ENCODE measurements at places on chromosomes 11 and 22. TPM values are rescaled to one million over a fixed set of nuclear protein-coding genes. Genes with fewer than 3 reads are reported as not detected.

GRCh38 chr22:32957200-32957803, 100.9 kb downstream of the SYN3 start:
- no peak overlapping the region for H3K4me3 ChIP-seq
- no peak for DNase-seq
- no peaks in the 10 kb centered on the region for H3K36me3 ChIP-seq
- peaks cover 21% of the 10 kb centered on the region for H3K4me1 ChIP-seq
- no peaks in the 10 kb centered on the region for H3K27me3 ChIP-seq

DNA sequence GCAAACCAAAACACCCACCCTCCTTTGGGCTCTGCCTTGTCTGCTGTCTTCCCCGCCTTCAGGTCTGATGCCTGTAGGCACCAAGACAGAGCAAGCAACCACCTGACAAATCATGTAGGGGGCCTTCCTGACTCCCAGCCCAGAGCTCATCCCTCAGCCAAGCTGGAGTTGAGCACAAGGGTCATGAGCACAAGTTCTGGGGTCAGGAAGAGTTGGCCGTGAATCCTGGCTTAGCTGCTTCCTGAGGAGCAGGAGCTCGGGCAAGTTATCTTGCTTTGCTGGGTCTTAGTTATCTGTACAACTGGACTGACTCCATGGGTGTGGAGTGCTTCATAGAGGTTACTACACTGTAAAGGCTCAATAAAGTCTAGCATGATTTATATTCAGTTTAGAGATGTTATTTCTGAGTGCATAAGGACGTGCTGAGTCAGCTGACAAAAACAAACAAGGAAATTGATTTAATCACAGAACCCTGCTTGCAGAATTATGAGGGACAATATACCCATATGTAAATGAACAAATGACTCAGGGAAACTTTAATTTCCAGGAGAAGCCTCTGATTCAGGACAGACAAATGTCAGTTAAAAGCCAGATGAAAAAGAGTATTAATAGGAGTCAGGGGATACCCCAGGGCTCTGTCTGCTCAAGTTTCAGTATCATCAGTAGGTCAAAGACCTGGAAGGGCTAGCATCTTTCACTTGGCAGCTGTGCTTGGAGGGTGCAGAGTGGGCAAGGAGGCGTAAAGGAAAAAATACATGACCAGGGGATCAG, 15.0 kb upstream of the APOA1 start:
- no peak for DNase-seq
- H3K4me3 ChIP-seq, result no peak overlapping the region
- H3K27ac ChIP-seq, result peak overlapping the region; percentile 74
- peaks cover 40% of the 10 kb centered on the region for H3K4me1 ChIP-seq

- no peaks in the 10 kb centered on the region for H3K27me3 ChIP-seq
- DNase-seq, result no peak
- H3K4me1 ChIP-seq, result no peaks in the 10 kb centered on the region
- no peaks in the 10 kb centered on the region for H3K36me3 ChIP-seq
- no peak overlapping the region for H3K4me3 ChIP-seq
Observed at GRCh38 chr22:43745411-43745770, 66.7 kb downstream of the EFCAB6 start.

- no peaks in the 10 kb centered on the region for H3K27me3 ChIP-seq
- H3K36me3 ChIP-seq, result no peaks in the 10 kb centered on the region
- H3K27ac ChIP-seq, result no peak overlapping the region
- peaks cover 5% of the 10 kb centered on the region for H3K4me1 ChIP-seq
- no peak for DNase-seq
Observed at GRCh38 chr11:17774232-17775034, 39.9 kb downstream of the KCNC1 start.

- no peaks in the 10 kb centered on the region for H3K36me3 ChIP-seq
- no peaks in the 10 kb centered on the region for H3K4me1 ChIP-seq
- DNase-seq, result no peak
- no peak overlapping the region for H3K4me3 ChIP-seq
- H3K27me3 ChIP-seq, result no peaks in the 10 kb centered on the region
- no peak overlapping the region for H3K27ac ChIP-seq
Observed at GRCh38 chr22:47547239-47547661, 784.8 kb downstream of the TBC1D22A start.

DNA sequence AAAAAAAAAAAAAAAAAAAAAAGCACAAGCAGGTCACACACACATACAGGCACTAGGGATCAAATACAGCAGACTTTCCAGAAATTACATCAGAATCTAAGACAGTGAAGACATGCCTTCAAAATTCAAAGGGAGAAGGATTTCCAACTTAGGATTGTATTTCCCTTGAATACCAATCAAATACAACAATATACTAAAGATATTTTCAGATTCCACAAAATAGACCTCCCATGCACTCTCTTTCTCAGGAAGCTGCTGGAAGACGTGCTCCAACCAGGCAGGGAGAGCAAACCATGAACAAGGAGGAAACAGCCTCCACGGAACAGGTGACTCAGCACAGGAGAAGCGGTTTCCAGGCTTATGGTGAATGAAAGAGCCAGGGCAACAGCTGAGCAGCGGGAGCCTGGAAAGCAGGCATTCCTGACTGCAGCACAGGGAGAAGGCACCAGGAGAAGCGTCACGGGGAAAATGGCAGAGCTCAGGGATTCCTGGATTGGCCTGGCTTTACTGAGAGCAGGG, 32.0 kb downstream of the TMEM184B start:
- H3K27me3 ChIP-seq, result no peaks in the 10 kb centered on the region
- DNase-seq, result no peak
- no peak overlapping the region for H3K4me3 ChIP-seq
- H3K27ac ChIP-seq, result peak overlapping the region; percentile 53
- H3K4me1 ChIP-seq, result peaks cover 35% of the 10 kb centered on the region

- peaks cover 23% of the 10 kb centered on the region for H3K27me3 ChIP-seq
- no peaks in the 10 kb centered on the region for H3K4me1 ChIP-seq
- H3K36me3 ChIP-seq, result no peaks in the 10 kb centered on the region
- H3K27ac ChIP-seq, result no peak overlapping the region
- DNase-seq, result no peak
Observed at GRCh38 chr11:1419811-1420210, 30.1 kb downstream of the BRSK2 start.

DNA sequence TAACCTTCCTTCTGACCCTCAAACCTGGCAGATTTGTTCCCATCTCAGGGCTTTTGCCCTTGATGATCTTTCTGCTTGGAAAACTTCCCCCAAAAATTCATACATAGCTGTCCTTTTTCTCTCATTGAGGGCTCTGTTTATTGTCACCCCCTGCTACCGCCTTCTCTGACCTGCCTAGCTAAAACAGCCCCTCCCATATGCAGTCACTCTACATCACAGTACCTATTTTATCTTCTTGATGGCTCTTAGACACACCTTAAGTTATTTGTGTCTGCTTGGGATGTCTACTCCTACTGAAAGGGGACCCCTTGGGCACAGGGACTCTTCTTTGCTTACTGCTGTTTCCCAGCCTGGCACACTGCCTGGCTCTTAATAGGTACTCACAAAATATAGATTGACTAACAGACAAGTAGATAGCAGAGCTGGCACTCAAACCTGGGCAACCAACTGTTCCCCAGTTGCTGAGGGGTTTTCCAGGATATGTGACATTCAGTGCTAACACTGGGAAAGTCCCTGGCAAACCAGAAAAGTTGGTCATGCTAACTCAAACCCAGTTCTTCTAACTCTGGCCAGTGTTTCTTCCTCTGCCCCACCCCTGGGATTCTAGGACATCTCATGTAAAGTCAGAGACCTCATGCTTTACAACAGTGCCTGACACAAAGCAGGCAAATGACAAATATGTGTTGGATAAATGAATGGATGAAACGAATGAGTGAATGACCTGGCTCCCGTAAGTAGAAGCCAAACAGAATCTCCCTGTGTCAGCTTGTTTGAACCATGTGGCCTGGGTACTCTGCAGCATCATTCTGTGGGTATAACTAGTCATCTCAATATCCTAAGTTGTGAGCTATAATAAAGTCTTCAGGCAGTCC, 19.8 kb upstream of the FJX1 start:
- DNase-seq, result no peak
- no peaks in the 10 kb centered on the region for H3K4me1 ChIP-seq

- no peak overlapping the region for H3K27ac ChIP-seq
- peaks cover 4% of the 10 kb centered on the region for H3K4me1 ChIP-seq
- no peak for DNase-seq
- no peaks in the 10 kb centered on the region for H3K27me3 ChIP-seq
- H3K4me3 ChIP-seq, result no peak overlapping the region
Observed at GRCh38 chr11:95716266-95716665, 73.3 kb downstream of the FAM76B start.

DNA sequence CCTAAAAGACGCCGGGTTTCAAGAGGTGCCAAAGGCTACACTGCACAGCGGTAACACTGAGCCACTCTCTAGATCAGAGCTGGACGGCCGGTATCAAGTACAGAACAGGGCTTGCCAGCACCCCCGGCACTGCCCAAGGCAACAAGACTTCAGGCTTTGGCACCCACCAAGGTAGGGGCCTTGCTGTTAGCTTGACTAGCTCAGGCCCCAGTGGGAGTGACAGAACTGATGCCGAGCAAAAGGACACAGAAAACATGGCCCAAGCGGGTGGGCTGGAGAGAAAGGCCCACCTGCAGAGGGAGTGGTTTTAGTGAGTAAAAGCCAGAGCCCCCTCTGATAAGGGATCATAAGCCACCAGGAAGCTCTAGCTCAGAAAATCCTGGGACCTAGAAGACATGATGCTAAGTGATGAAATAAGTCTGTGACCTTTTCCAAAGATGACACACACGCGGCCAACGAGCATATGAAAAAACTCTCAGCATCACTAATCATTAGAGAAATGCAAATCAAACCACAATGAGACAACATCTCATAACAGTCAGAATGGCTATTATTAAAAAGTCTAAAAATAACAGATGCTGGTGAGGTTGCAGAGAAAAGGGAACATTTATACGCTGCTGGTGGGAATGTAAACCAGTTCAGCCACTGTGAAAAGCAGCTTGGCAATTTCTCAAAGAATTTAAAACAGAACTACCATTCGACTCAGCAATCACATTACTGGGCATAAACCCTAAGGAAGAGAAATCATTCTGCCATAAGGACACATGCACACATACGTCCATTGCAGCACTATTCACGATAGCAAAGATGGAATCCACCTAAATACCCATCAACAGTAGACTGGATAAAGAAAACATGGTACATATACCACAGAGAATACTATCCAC, 12.9 kb downstream of the EHD1 start:
- no peaks in the 10 kb centered on the region for H3K36me3 ChIP-seq
- DNase-seq, result no peak
- peak overlapping the region; percentile 78 for H3K27ac ChIP-seq
- no peaks in the 10 kb centered on the region for H3K27me3 ChIP-seq
- peak overlapping the region; percentile 3 for H3K4me3 ChIP-seq

GRCh38 chr22:36053242-36054147, 24.9 kb upstream of the RBFOX2 start:
- H3K4me3 ChIP-seq, result no peak overlapping the region
- no peak for DNase-seq
- no peak overlapping the region for H3K27ac ChIP-seq
- H3K4me1 ChIP-seq, result peaks cover 20% of the 10 kb centered on the region
- H3K36me3 ChIP-seq, result no peaks in the 10 kb centered on the region

DNA sequence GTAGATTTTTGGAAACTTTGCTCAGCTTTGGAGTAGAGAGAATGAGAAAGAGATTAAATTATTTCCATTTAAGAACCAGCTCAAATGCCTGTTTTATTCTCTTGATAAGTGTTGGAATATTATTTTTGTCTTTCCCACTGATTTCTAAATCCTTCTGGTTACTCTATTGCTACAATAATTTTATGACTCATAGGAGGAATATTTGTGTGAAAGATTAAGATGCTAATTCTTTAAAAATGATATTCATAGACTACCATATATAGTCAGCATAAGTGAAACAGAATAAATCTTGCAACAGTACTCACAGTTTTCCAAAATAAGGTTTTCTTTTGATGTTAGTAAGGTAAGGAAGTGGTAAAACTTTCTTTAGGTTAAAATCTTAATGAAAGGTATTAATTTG, 60.9 kb downstream of the YAP1 start:
- H3K27me3 ChIP-seq, result no peaks in the 10 kb centered on the region
- peak overlapping the region; percentile 85 for H3K27ac ChIP-seq
- no peak for DNase-seq

GRCh38 chr11:93563857-93564256, 20.7 kb upstream of the SMCO4 start:
- H3K27ac ChIP-seq, result no peak overlapping the region
- no peak overlapping the region for H3K4me3 ChIP-seq
- H3K27me3 ChIP-seq, result no peaks in the 10 kb centered on the region
- DNase-seq, result no peak
- H3K36me3 ChIP-seq, result no peaks in the 10 kb centered on the region

DNA sequence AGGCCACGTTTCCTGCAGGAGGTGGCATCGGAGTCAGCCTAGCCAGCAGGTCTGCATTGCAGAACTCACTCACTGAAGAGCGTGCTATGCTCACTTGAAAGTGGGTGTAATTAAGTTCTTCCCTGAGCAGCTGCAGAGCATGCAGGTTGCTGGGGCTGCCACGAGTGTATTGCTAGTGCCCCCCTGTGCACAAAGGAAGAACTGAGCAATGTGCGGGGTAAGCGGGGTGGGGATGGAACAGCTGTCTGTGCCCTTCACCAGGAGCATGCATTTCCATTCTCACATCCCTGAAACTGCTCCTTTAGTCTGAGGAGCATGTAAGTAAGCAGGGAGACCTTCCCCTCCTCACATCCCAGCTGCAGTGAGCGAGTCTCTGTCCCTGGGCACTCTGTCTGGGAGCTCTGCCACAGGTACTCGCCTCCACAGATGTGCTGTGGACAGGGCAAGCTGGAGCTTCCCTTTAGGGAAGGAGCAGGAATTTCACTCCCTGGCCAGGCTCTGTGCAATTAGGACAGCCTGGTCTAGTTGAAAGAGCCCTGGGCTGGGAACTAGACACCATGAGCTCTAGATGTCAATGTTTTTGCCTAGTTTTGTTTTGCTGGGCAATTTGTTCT, 1031.8 kb downstream of the NTM start:
- no peak for DNase-seq
- no peaks in the 10 kb centered on the region for H3K27me3 ChIP-seq
- no peak overlapping the region for H3K27ac ChIP-seq
- H3K36me3 ChIP-seq, result no peaks in the 10 kb centered on the region
- no peak overlapping the region for H3K4me3 ChIP-seq
- H3K4me1 ChIP-seq, result no peaks in the 10 kb centered on the region

GRCh38 chr11:73625696-73626318, 20.6 kb upstream of the PLEKHB1 start:
- H3K36me3 ChIP-seq, result no peaks in the 10 kb centered on the region
- H3K4me1 ChIP-seq, result no peaks in the 10 kb centered on the region
- no peak overlapping the region for H3K4me3 ChIP-seq
- DNase-seq, result no peak
- no peak overlapping the region for H3K27ac ChIP-seq

- H3K4me3 ChIP-seq, result no peak overlapping the region
- DNase-seq, result no peak
- no peaks in the 10 kb centered on the region for H3K36me3 ChIP-seq
- no peak overlapping the region for H3K27ac ChIP-seq
- H3K4me1 ChIP-seq, result peaks cover 8% of the 10 kb centered on the region
Observed at GRCh38 chr11:104912102-104912501, 13.8 kb upstream of the CASP12 start.

Gene RBMXL2
- not detected for total RNA-seq

Gene HTR3B
- not detected for total RNA-seq

Gene KRTAP5-1
- not detected for total RNA-seq

Gene RRP7A
- 29.0 TPM for total RNA-seq

Gene CTSC
- 66.9 TPM for total RNA-seq

Gene TRIM49
- 0.94 TPM for total RNA-seq

Gene GSC2
- total RNA-seq, result not detected

Gene TPBGL
- total RNA-seq, result 0.09 TPM

Gene INPP5J
- 0.57 TPM for total RNA-seq

Gene PLEKHA7
- total RNA-seq, result 54.7 TPM

Gene CASP1
- 58.9 TPM for total RNA-seq
